SK-N-SH treated with all-trans-retinoic acid at 6 μM for 48 hours (cell line): ENCODE measurements at places on chromosomes 13 and 19.

- peak; percentile 64; the same call in 2 of the 3 replicates for ATAC-seq
Observed at GRCh38 chr19:51158474-51159129, 16.5 kb downstream of the SIGLEC7 start.

GRCh38 chr19:55457683-55458457 is 3.6 kb downstream of the ISOC2 start:
- ATAC-seq: no peak

GRCh38 chr13:24866488-24866887 is 102.5 kb downstream of the RNF17 start:
- ATAC-seq: no peak

DNA sequence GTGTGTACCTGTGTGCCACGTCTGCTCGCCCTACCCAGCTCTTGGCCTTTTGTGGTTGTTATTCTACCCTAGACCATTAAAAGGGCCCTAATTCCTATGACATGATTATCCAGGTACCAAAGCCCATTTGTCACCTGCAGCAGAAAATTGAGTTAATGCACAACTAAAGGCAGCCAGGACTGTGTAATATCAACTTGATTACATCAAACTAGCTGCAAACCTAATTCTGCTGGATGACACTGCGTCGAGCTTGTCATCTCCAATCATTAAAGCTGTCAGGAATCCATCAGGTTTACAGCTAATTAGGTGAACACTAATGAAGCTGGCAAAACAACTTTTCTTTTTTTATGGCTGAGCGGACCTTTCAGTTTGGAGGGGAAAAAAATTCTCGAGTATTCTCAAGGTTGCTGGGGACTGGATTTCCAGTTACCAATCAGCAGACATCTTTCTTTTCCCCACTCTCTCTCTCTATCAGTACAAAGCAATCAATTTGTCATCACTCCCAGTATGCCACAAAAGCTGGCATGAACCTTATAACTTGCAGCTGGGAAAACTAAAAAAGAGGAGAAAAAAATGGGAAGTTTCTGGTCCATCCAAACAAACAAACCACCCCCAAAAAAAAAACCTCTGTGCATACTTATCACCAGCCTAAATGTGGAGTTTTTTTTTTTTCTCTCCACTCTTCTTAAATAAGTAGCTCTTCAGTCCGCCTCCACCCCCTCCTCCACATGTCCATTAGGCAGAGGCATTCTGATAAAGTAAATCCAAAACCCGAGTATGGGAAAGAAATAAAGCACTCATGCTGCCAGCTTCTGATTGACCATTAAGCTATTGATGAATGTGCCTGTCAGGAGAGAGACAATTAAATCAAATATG is 2.8 kb downstream of the TSHZ3 start:
- no peak for ATAC-seq

- peak; percentile 87 for ATAC-seq
Observed at GRCh38 chr19:42313096-42313839, at the start of gene TMEM145. TMEM145 (plus strand) TSS chr19:42313309; CDS start chr19:42313377, 68 bp downstream.

GRCh38 chr19:14840206-14840605 is 5.2 kb upstream of the OR7A5 start:
- ATAC-seq: no peak

DNA sequence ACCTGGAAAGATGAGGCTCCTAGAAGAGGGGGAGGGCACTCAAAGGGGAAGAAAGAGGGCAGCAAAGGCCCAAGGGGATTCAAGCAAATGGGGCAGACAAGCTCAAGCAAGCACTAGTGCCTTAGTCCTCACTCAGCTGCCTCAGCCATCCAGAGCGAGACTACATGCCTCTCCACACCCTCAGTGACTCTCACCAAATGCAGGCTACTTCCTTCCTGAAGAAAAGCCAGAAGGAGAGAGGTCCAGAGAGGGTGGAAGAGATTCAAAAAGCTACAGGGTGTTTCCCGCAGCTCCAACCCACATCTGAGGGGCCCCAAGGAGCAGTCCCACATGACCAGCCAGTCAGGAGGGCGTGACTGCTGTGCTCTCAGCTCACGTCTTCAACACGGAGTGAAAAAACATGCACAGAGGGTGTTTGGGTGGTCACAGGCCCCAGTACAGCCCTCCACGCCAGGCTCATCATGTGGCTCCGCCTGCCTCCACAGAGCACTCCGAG is 40.5 kb downstream of the MIPEP start:
- no peak for ATAC-seq

DNA sequence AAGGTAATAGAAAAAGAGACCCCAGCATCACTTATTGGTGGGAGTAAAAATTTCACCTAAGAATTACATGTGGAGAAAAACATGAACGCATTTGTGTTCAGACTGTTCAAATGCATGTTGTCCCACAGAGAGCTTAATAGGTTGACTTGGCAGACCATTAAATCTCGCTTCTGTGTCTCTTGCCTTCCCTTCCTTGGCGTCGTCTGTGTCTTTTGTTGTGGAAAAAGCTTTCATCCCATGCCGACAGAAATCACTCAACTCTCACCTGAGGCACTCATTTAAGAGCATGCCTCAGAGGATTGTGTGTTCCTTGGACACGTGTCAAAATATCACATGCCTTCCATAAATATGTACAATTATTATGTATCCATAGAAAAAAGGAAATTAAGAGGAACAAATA is 24.4 kb upstream of the CACNA1A start:
- ATAC-seq: no peak

DNA sequence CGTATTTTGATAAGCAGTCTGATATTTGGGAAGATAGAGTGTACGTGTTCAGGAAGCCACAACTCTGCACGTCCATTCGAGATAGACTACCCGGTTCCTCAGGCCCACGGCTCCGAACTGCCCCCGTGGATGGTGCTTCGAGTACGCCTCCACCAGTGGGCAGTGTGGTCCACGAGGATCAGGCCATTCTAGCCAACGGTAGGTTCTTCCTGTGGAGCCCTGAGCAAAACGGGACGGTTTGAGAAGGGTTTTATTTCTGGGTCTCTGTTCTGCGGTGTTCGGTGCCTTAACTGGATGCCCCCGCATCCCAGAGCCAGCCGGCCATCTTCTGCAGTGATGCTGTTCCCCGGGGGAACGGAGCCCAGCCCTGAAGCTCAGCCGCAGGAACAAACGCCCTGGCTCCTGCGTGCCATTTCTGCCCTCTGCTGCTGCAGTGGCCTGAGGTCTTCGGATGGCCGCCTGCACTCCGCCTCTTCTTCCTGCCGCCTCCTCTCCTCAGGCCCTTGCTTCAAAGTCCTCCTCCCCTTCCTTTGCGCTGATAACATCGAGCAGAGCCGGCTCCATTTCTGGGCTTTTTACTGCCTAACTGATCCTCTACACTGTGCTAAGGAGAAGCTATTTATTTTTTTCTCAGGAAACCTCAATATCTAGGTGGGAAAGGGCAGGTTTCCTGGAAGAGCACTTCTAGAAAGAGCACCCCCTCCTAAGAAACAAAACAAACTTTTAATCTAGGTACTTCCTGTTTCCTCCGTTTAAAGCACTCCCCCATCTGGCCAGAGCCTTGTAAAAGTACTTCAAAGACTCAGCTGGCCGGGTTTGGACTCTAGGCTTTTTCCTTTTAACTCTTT is 36.2 kb upstream of the SLC46A3 start:
- peak; percentile 46; the same call in 2 of the 3 replicates for ATAC-seq

GRCh38 chr13:78589206-78589605 is 14.1 kb downstream of the POU4F1 start:
- no peak for ATAC-seq

- ATAC-seq: no peak; the same call in 2 of the 3 replicates
Observed at GRCh38 chr13:77028202-77028601, 1.2 kb upstream of the FBXL3 start.

GRCh38 chr13:85528491-85529217 is 270.6 kb downstream of the SLITRK6 start:
- ATAC-seq: peak; percentile 93

- no peak for ATAC-seq
Observed at GRCh38 chr19:43624933-43625332, 5.5 kb upstream of the ZNF428 start.

DNA sequence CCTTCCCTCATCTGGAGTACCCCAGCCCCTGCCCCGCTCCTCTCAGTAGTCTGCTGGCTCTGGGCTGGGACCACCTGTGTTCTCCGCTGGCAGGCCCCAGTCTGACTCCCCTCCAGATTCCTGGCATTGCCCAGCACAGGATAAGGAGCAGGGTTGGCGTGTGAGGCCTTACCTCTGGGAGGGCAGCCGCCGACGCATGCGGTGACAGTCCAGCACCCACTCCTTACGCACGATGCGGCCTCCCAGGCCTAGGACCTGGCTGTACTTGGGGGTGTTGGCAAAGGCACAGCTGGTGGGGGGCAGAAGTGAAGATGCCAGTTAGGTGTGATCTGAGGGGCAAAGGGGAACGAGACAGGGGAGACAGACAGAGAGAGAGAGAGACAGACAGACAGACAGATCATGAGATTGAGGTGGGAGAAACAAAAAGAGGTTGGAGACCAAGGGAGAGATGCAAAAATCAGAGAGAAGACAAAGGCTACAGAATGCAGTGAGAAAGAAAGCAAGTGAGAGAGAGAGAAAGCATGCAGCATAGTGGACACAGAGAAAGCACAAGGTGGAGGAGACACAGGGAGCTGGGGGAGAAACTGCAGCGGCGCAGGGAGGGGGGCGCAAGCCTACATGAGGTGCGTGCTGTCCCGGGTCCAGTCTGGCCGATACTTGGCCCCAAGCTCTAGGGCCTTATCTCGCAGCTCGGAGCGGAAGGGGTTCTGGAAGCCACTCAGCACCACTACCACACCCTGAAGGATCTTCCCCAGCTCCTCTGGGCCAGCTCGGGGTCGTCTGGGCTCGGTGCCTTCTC is 18.6 kb downstream of the ZNF575 start:
- ATAC-seq: no peak

DNA sequence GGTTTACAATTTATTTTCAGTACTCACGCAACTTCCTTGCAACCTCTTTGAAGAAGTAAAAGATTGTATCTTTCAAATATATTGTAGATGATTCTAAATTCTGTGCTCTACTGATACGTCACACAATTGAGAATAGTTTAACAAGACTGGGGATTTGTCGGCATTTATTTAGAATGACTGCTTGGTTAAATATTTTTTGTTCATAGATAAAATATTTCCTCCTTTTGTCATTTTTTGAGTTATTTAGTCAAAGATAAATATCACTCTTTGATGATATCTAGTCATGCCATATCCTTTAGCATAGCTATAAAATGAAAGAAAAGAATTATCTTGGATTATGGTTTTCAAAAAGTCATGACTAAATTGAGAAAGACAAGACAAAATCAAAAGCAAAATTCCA is 2747.8 kb downstream of the PCDH9 start:
- no peak; the same call in 1 of the 3 replicates for ATAC-seq

GRCh38 chr19:40933025-40933424 is 51.0 kb upstream of the CYP2A7 start:
- no peak for ATAC-seq

- ATAC-seq: no peak
Observed at GRCh38 chr13:75025956-75026355, 456.0 kb downstream of the TBC1D4 start.

DNA sequence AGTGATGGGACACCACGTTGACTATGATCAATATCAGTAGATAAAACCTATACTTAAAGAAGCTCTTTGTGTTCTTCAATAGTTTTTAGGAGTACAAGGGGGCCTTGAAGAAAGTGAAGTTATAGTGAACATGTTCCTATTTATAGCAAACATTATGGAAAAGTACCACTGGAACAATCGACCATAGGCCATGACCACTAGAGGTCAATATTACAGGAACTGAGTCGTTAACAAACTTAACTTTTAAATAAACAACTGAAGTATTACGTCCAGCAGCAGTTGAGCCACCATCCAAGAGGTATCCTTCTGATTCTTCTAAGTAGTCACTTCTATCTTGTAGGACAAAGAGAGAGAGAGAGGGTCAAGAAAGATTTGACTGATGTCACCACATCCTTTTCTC is 391.0 kb upstream of the SLITRK5 start:
- no peak for ATAC-seq

GRCh38 chr19:18279516-18280246 is 1.7 kb downstream of the JUND start:
- peak; percentile 61 for ATAC-seq

DNA sequence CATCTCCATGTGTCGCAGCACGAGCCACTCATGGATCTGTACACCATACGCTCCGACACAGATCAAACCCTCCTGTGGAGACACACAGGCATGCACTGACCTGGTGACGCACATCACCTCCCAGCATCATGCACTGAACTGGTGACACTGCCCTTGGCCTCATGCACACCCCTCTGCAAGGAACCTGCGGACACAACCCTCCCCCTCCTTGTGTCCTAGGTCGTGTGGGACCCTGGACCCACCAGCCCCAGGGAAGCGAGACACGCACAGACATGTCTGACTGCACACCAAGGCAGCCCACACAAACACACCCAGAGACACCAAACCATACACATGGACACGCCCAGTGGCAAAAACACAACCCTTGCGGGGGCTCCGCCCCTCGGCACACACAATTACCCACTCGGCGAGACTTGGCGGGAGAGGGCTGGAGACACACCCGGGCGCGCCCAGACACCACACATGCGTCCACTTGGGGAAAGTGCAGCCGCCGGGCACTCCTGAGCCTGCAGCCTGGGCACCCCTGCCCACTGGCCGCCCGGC is 2.0 kb upstream of the KCNN4 start:
- ATAC-seq: no peak

DNA sequence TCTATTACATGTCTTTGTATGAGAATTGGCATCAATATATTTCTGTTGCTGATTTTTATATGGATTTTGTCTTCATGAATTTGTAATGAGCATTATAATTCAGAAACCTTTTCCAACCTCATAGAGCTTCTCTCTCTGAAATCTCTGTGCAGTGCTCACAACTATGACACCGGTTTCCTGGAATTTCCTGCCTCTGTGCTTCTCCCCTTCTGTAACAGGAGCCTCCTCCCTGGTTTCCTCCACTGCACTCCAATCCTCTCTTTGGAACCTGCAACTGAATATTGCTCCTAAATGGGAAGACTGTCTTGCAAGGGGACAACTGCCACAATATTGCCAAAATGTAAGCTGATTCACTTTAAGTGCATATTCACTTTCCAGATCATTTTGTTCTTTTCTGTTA is 1147.9 kb downstream of the UQCRFS1 start:
- no peak for ATAC-seq

DNA sequence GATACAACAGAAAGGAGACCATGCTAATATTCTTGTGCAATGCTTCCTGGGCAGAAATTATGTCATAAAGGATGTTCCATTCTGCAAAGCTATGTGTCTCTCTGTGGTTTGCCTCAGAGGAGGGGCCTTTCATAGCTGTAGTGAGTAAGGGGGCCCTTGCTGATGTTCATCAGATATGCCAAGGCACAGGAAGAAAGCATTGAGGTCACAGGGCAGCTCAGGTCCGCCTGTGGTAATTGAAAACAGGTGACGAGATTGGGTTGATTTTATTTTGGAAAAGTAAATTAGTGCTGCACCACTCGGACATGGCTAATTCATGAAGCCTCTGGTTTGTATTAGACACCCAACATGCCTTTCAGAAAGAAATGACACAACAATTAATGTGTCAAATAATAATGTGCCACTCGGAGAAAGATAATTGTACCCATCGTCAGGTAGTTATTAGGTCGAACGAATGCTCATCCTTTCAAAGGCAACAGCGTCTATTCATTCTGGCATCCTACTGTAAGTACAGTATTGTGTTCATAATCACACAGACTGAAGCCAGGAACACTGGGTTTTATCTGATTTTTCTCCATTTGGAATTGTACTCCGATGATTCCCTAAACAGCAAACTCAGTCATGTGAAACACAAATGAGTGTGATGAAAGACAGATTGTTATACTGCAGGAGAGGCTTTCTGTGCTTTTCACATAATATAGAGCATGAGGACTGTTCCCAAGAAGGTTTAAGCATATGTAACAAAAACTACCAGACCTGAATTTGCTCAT is 421.6 kb upstream of the KLF12 start:
- ATAC-seq: peak; percentile 73
